ENCODE measurements at places on chromosomes 6 and 20. TPM values are rescaled to one million over a fixed set of nuclear protein-coding genes. Genes with fewer than 3 reads are reported as not detected.

Gene IYD
- total RNA-seq: not detected

Gene SIRPD
- not detected for total RNA-seq

Gene ROMO1
- 243 TPM for total RNA-seq

Gene BTNL2
- total RNA-seq: not detected

Gene MYL9
- 287 TPM for total RNA-seq

Gene KIF6
- 0.62 TPM for total RNA-seq

Gene HCRTR2
- total RNA-seq: not detected

Gene TMEM200A
- 6.5 TPM for total RNA-seq

DNA sequence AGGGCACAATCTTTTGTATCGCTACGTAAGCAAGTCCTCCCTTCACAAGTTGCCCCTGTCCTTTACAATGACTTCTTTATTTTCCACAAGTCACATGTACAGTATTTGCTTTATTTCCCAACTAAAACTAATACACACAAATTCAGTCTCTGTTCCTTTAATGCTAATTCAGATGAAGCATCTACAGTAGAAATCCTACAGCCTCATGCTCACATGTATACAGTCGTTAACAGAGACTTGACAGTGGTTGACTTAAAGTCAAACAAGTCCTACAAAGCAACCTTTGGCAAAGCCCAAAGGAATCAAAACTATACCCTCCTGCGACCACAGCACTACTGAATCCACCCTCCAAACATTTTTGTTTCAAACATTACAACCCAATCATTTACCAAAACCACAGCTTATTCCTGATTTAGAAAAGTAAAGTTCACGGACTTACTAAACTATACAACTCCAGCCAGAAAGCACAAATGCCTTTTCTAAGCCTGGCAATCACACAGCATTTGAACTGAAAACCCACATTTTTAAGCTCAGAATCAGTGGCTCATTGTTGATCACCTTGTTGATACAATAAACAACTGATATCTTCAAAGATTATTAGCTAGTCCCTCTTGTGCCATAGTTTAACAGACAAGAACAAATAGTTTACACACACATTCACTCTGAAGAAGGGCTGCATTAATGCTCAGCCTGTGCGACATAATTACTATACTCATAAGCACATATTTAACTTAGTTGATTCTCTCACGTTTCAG, 70.9 kb upstream of the NHSL1 start:
- DNase-seq: no peak

DNA sequence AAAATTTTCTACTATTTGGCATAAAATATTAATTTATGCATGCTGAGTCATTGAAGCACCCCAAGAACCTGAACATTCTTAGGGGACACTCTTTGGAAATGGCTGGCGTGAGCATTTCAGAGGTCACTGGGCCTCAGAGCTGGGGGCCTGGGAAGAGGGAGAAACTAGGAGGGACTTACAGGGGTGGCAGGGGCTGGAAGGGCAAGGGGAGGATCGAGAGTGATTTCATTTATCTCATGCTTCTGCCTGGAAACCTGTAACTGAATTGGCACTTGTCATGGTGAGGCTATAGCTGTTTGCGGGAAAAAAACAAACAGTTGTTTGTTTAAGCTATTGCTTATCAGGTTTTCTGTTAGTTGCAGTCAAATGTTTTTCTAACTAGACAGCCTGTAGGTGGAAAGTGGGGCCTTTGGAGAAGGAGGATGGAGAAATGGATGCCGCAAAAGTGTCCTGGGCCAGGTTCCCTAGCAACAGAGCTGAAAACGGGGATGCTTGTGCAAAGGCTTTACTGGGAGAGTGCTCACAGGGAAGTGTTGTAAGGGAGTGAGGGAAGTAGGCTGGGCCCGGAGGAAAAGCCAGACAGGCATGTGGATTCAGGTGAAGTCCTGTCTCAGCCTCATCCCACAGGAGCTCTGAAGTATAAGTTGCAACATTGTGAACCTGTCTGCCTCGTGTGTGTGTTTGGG, 36.4 kb upstream of the KAT14 start:
- peak; percentile 87 for DNase-seq

DNA sequence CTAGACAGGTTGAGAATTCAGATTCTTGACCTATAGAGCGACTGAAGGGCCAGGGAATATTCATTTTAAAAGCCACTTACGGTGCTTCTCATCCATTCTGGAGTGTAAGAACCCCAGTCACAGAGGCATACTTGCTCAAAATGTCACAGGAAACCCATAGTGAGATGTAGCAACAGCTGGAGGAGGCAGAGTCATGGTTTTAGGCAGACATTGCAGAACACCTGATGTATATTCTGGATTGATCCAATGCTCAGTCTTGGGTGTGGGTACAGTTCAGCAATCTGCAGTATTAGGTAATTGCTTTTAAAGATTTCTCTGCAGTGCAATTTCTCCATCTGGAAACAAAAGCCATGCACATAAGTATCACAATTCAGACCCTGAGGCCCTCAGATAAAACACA, 137.4 kb upstream of the SLC22A23 start:
- no peak for DNase-seq

GRCh38 chr6:87932361-87932760, 115.3 kb upstream of the SPACA1 start:
- DNase-seq: peak; percentile 81

DNA sequence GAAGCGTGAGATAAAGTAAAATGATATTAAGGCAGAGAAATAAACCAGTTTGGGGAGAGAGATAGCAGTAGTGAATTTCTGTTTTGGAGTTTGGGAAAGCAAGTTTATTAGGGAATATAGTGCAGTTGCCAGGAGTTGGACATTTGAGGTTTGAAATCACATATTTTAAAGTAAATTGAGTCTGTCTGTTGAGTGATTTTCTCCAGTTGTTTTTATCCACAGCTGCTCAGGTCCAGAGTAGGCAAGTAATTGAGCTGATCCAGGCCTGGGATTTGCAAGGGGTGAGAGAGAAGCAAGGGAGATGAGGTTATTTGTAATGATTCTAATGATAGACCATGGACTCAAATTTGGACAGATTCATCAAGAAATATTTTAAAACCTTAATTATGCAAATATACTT, 481.9 kb downstream of the UTRN start:
- no peak for DNase-seq

GRCh38 chr20:24701027-24701426, 231.6 kb downstream of the SYNDIG1 start:
- peak; percentile 22 for DNase-seq

GRCh38 chr6:6402591-6402990, 82.1 kb upstream of the F13A1 start:
- DNase-seq: peak; percentile 5

DNA sequence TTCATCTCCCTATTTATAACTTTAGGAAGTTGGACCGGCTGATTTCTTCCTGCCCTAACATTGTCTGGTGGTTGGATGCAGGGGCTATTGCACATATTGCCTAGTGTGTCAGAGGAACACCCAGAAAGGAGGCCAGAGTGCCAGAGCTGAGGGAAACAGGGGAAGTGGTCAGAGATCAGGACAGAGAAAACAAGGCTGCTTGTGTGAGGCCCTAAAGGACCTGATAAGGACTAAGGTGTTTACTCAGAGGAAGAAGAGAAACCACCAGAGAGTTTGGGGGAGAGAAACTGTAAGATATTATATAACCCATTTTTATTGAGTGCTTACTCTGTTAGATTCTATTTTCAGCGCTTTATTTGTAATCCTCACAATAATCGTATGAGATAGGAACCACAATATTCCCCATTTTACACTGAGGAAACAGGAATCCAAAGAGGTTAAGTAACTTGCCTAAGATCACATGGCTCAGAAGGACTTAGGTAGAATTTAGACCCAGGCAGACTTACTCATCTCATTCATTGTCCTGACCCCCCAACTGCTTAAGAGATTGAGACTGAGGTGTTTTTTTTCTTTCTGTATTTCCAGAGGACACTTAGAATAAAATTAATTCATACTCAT, 54.0 kb upstream of the REV3L start:
- no peak for DNase-seq

DNA sequence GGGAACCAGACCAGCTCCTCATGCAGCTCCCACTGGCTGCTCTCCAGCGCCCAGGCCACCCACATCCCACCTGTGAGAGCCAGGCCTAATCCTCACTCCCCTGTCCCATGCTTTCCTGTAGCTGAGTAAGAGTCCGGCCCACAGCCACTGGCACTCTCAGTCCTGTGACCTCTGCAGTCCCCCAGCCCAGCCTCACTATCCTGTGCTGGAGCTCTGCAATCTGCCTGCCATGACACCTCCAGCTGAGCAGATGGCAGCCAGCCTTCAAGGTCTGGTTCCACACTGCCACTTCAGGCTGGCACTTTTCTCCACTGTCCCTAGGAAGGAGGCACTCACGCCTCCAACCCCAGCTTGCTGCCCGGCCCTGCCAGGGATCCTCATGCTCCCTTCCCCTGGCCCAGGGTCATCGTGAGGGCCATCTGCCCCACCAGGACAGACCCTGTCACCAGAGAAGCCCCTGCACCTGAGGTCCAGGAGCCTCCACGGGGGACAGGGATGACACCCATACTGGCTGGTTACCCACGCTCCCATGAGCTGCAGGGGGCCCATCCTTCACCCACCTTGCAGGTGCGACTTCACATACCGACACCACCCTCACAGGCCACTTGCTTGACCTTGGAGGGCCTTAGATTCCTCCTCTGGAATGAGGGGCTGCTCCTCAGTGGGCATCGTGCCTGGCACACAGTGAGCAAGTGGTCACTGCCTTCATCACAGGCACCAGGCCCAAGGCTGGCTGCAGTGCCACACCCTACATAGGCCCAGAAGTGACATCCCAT, 100.1 kb downstream of the ASXL1 start:
- no peak for DNase-seq

GRCh38 chr6:111805511-111806164, 67.6 kb downstream of the FYN start:
- no peak for DNase-seq

DNA sequence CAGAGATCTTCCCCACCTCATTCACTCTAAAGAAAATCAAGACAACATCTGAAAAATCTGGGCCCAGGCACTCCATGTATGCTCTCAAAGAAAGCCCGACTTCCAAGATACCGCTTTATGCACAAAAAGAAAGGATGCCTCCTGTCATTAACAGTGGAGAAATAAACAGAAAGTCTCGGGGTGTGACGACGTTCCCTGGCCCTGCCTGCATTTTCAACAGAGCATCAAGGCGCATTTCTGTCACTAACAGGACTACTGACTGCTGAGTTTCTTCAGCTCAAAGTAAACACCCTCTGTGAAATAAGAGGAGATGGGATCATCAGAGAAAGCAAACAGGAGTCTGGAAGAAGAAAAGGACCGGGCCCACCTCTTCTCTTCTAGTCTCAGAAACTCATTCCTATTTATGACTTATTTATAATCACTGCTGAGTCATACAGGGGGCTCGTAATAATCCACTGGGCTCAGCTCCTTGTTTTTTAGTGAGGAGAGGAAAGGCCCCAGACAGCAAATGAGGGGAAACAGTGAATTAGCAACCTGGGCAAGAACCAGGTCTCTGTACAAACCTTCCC, 99.7 kb downstream of the ZMYND8 start:
- no peak for DNase-seq

- no peak for DNase-seq
Observed at GRCh38 chr20:61701401-61701800, 364.3 kb downstream of the TAF4 start.

GRCh38 chr20:8986631-8987030, 82.3 kb upstream of the PLCB4 start:
- DNase-seq: no peak

DNA sequence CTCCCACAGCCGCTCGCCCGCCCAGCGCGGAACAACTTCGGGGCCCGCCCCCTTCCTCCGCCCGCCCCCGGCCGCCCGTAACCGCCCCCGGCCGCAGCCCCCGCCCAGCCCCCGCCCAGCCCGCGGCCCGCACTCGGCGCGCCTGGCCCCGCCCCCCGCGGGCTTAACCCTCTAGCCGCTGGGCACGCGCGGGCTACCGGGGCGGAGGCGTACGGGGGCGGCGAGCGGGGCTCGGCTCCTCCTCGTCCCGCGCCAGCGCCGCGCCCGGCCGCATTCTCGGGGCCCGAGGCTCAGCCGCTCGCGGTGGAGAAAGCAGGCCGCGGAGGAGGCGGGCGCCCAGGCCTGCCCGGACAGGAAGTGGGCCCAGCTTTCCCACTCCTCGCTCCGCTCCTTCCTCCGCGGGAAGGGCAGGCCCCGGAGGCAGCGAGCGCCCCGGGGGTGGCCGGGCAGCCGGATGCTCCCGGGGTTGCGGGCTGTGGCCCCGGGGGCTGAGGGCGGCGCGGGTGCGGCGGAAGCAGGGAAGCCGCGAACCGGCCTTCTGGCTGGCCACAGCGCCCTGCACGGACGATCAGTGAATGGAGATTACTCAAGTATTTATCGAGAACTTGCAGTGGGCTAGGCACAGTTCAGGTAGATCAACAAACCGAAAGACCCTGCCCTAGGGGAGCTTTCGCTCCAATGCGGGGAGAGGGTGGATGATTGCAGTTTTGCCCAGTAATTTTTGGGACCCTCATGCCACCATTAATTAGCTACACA, at the start of gene TRAM2:
TRAM2 (minus strand) TSS at position 39 of the 756 bp plus-strand sequence. CDS start 145 bp downstream, outside the sequence.
- DNase-seq: peak; percentile 93

GRCh38 chr6:75986935-75987334, 85.5 kb downstream of the IMPG1 start:
- no peak for DNase-seq

- no peak for DNase-seq
Observed at GRCh38 chr6:34003962-34004361, 141.9 kb downstream of the GRM4 start.

GRCh38 chr6:90000864-90001731, 106.8 kb downstream of the GJA10 start:
- DNase-seq: no peak

GRCh38 chr20:56362833-56363413, 4.1 kb downstream of the FAM210B start:
- DNase-seq: no peak

GRCh38 chr6:39931607-39932006, 2.7 kb downstream of the MOCS1 start:
- DNase-seq: no peak

GRCh38 chr6:134015719-134016557, 36.5 kb downstream of the SLC2A12 start:
- no peak for DNase-seq

Measured in endodermal cell (in vitro differentiated cells).